ENCODE measurements at places on chromosomes 7 and 10.

DNA sequence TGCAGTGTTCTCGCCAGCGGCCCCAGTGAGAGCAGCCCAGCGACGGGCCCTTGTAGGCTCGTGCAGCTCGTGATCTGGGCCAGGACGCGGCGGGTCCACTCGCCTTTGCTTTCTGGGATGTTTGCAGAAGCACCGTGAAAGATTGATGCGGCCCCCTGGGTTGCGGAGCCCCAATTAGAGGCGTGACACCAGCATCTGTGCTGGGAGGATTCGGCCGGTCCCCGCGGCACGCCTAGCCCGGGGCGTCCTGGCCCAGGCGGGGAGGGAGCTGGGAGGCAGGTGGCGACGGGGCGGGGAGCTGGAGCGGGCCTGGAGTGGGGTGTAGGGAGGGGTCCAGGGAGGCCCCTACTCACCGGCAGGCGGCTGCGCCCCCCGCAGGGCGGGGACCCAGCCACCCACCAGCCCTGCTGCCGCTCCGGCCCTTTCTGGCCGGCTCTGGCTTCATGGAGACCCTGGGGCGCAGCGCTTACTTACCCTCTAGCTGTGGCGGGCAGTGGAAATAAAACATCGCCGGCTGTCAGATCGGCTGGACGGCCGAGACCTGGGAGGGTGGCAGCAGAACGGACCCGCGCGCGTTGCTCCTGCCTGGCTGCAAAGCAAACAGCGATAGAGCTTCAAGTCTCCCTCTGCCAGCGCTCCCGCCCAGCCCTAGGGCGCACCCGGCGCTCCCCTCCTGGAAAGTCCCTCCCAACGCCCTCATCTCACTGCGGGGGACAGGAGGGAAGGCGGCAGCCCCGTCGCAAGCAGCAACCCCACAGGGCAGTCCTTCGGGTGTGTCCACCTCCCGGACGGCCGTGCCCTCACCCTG, 752 bp downstream of the DRGX start:
- no peak for DNase-seq

GRCh38 chr7:107161415-107161814, 7.4 kb upstream of the HBP1 start:
- no peak for DNase-seq

- DNase-seq = no peak
These were observed 2.2 kb downstream of the HOXA5 start for GRCh38 chr7:27141137-27141922.

DNA sequence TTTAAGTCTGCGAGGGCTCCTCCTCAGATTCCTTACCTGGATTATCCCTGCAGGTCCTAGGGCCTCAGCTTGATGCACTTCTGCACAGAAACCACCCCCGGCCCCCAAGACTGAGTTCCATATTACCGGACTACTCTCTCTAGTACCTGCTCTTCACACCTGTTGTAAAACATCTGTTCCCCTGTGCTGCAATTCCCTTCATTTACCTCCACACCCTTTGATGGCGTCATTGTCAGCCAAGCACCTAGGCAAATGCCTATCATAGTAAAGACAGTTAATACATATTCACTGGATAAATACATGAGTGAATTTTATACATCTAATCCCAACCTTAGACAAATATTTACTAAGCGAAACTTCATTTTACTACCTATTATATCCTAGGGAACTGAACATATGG, 275.5 kb downstream of the PLXDC2 start:
- no peak for DNase-seq

- DNase-seq = no peak
These were observed 144.3 kb upstream of the INHBA start for GRCh38 chr7:41847151-41847550.

DNA sequence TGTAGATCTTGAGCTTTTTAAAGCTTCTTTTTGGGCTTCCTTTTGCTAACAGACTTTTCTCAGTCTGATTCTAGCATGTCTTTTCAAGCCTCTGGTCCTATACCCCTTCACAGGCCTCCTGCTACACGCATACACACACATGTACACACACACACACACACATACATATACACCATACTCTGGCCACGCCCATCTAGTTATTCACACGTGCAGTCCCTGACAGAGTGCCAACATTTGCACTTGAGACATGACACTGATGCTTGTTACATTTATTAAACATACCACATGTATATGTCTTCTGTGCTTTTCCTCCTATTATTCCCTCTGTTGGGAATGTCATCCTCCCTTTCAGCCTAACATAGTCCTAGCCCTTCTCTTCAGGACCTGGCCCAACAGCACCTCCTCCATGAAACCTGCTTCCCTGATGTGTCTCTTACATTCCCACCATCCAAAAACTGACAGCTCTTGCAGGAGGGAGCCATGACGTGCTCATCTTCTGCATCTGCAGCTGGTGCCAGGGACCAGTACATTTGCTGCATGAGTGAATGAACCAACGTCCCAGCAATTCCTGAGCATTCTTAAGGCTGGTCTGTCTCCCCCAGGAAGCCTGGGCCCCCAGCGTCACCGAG, 222.1 kb downstream of the ARHGAP12 start:
- no peak for DNase-seq

DNA sequence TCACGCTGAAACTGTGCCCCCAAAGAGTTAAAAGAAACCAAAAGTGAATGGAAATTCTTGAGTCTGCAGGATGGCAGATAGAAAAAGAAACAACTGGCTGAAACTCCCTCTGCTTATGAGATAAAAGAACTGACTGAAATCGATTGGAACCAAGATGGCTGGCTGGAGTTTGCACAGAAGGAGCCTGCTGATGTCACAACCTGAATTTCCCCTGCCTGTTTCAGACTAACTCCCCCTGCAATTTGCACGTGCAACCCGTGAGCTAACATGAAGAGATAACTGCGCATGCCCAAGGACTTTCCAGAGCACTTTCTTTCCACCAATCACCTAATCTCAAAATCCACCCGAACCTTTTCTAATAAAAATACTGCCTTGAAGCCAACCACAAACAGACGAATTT, 435.5 kb downstream of the CALN1 start:
- DNase-seq = no peak

- DNase-seq = no peak
These were observed 26.9 kb downstream of the SFXN4 start for GRCh38 chr10:119138346-119139306.

DNA sequence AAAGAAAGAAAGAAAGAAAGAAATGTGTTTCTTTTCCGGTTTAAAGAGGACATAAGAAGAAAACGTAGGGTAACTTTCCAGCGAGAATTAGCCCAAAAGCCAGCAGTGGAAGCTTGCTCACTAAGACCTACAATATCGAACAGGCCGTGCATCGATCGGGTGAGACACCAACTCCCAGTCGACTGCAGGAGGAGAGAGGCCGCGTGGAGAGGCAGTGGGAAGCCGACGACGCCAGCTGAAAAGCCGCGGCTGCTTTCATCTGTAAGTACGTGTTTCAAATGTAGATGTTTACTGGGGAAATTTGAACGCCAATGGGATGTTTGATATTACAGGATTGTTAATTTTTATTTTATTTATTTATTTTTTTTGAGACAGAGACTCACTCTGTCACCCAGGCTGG, 28.6 kb upstream of the GIMAP8 start:
- DNase-seq = no peak

GRCh38 chr7:80309971-80310549, 175.4 kb downstream of the GNAI1 start:
- DNase-seq = no peak

DNA sequence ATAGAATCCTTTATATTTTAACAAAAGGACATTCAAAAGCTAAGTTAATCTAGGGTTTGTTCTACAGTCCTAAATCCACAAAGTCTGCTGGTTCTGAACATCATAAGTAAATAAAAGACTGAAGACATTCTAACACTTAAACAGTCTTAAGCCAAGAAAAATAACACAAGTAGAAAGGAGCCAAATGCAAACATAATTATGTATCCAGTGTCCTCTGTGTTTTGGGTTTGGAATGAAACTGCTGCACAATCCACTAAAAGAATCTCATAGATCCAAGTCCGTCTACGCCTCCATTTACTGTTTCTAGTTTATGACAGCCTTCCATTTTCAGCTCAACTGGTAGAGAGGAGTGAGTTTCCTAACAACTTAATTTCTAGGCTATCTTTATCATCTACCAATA, 623.6 kb upstream of the FZD8 start:
- no peak for DNase-seq

DNA sequence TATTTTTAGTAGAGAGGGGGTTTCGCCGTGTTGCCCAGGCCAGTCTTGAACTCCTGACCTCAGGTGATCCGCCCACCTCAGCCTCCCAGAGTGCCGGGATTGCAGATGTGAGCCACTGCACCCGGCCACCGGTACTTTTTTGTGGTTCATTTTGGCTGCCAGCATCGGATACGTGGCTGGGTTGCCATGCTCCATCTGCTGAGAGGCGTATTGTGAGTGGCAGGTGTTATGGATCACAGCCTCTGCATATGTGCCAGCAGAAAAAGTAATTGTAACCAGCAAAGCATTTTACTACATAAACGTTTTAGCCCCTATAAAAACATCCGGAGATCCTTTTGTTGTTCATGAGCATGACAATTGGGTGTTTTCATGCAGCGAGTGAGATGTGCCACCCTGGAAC, 7.1 kb downstream of the FOXK1 start:
- no peak for DNase-seq

DNA sequence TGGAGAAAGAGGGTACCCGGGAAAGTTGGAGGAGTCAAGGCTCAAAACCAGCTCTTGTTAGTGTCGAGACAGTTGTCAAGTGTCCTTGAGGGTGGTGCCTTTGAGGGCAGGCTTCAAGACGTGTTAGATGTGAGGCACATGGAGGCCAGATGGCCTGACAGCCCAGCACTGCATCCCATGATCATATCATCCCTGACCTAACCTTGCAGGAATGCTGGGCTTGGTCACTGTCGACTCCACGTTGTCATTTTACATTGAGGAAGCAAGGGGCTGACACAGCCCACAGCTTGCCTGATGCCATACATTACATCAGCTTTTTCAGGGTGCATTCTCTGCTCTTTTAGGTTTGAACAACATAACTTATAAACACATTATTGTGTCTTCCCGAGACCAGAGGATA, 114.1 kb downstream of the ABCA13 start:
- no peak for DNase-seq

DNA sequence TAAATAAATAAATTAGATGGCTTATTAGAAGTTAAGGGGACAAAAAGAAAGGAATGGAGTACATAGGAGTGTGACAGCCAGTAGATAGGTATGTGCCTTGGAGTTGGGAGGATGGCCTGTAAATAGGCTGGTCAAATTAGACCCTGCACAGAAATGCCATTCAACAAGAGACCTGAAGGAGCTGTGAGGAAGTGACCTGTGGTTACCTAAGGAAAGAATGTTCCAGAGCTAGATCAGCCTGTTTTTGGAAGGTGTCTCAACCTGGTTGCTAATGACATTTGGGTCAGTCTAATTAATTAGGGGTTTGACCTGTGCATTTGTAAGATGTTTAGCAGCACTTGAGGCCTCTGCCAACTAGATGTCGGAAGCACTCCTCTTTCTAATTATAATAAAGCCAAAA, 315.3 kb upstream of the PLXDC2 start:
- no peak for DNase-seq

DNA sequence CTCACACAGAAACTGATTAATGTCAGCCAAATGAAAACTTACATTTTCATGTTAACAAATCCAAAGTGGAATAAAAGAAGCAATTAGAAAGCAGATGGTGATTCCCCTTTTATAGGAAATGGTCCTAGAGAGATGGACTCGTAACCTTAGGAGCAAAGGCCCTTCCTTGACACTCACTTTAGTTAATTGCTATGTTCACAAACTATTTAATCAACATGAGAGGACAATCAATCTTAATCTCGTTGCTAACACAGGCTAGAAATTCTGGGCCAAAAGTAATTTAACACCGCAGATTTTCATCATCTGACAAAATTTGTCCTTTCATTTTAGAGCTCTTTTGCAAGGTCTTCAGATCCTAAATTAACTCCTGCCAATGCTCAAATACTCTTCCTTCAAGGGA, 64.0 kb upstream of the DNAJB12 start:
- DNase-seq = no peak

GRCh38 chr7:11875635-11876034, 43.6 kb upstream of the THSD7A start:
- no peak for DNase-seq

DNA sequence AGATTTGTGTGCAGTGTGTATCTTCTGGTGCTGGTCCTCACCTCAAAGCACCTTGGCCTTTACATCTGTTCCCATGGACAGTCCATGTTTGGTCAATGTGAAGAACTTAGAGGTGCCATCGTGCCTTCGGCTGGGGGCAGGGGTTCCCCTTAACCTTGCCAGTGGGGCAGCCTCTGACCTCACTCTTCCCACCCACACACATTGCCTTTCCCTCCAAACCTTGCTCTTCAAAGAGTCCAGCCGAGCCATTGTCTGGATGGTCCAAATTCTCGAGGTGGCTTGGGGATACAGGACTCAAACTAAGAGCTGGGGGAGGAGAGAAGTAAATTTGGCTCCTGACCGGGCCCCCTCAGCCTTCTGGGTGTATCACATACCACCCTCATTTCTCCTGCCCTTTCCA, 76.2 kb upstream of the HABP2 start:
- no peak for DNase-seq

- peak; percentile 58 for DNase-seq
These were observed 171.2 kb downstream of the ARHGAP21 start for GRCh38 chr10:24552346-24553016.

- no peak for DNase-seq
These were observed 8.9 kb upstream of the VSTM4 start for GRCh38 chr10:49123981-49124950.

GRCh38 chr7:29538389-29538788, 25.2 kb upstream of the PRR15 start:
- DNase-seq = no peak

GRCh38 chr7:157625973-157626742, 289.4 kb downstream of the DNAJB6 start:
- DNase-seq = no peak

- no peak for DNase-seq
These were observed 40.2 kb downstream of the CTBP2 start for GRCh38 chr10:125120053-125120710.

GRCh38 chr7:82445271-82445670, 1.7 kb upstream of the CACNA2D1 start:
- DNase-seq = no peak

GRCh38 chr7:17234398-17235031, 63.9 kb upstream of the AHR start:
- peak; percentile 87 for DNase-seq

DNA sequence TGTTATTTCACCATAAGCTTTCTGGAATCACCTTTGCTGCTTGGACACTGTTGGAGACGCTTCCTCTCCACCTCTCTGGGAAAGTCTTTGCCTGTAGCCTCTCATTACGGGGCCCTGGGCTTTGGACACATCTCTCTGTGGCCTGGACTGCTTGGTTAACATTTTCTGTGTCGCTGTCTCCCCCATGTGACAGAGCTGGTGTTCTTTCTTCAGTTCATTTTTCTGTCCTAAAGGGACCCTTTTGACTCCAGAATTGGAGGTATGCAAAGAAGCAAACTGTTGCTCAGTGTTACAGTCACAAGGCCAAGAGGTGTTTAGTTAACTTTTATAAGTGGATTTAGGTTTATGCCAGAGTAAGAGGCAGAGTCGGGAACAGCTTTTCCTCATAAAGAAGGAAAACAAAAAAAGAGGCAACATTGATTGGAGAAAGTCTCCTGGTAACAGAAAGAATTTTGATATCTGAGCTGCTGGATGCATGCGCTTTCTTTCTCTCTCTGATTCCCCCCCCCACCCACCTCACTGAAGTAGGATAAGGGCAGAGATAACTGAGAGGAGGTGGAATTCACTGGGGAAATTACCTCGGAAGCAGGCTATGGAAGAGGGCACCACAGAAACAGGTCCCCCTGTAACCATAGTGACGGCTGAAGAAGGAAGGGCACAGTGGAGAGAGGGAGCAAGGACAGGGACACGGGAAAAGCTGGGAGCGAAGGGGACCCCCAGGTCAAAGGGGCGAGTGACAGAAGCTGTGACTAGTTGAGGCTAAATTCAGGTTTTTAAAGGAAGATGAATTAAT, 57.8 kb downstream of the LGI1 start:
- no peak for DNase-seq

Measured in A549 (cell line).